CD14-positive monocyte (primary cell): ENCODE measurements at places on chromosomes 7 and 10.

- DNase-seq, result no peak
Measured at GRCh38 chr7:140084142-140084655, 21.4 kb upstream of the PARP12 start.

GRCh38 chr7:117350027-117350426 lies 27.2 kb upstream of the WNT2 start:
- no peak for DNase-seq

DNA sequence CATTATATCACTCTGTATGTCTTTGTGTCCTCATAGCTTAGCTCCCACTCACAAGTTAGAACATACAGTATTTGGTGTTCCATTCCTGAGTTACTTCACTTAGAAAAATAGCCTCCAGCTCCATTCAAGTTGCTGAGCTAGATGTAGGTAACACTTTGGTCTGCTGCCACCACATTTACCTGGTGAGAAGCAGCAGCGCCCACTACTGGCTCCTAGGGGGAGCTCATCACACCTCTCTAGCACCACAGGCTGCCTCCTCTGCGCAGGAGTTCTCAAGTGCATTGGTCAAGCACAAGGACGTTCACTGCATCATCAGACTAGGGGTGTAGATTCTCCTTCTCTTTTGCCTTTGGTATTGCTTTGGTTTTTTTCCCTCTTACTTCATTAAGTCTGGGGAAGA lies 530.9 kb upstream of the AUTS2 start:
- DNase-seq, result no peak

GRCh38 chr10:60737242-60737641 lies 41.0 kb upstream of the CDK1 start:
- no peak for DNase-seq

DNA sequence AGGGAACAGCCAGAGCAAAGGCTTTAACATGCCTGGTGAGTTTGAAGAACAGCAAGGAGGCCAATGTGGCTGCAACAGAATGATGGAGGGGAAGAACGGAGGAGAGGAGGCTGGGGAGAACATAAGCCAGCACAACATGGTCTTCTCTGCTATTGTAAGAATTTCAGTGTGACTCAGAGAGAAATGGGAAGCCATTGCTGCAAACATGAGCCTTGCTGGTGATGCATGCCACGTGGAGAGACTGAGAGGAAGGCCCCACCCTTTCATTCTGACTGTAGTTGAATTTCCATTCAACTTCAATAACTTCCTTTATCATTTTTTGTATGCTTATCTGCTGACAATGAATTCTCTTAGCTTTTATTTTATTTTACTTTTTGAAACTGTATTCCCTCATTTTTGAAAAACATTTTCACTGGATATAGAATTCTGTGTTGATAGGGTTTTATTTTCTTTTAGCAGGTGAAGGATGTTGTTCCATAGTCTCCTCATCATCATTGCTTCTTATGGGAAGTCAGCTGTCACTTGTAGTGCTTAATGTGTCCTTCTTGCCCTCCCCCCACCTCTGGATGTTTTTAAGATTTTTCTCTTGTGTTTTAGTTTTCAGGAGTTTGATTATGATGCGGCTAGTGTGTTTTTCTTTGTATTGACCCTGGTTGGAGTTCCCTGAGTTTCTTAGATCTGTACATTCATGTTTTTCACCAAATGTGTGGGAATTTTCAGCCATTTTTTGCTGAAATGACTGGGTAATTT lies 46.4 kb upstream of the LEP start:
- no peak for DNase-seq

DNA sequence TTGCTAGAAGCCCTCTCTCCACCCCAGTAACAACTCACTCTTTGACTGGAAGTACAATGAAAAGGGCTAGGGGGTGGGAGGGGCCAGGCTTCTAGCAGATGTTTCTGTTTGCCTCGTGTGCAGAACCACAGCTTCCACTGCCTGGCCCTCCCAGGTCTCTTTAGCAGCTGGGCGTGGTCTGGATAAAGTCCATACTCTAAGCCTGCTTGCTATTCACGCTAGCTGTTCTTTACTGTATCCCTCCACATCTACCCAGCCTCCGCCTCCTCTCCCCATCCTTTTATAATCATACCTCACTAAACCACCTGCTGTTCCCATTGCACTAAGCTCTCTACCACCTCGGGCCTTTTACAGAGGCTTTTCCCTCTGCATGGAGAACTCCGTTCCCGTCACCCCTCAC lies 288.8 kb downstream of the CAMK1D start:
- no peak for DNase-seq
